Activated CD4-positive, alpha-beta T cell treated with anti-CD3 and anti-CD28 coated beads, Interleukin-2, amount 50 U/mL, for 48 hours (primary cell): ENCODE measurements at places on chromosomes 2 and 18.

DNA sequence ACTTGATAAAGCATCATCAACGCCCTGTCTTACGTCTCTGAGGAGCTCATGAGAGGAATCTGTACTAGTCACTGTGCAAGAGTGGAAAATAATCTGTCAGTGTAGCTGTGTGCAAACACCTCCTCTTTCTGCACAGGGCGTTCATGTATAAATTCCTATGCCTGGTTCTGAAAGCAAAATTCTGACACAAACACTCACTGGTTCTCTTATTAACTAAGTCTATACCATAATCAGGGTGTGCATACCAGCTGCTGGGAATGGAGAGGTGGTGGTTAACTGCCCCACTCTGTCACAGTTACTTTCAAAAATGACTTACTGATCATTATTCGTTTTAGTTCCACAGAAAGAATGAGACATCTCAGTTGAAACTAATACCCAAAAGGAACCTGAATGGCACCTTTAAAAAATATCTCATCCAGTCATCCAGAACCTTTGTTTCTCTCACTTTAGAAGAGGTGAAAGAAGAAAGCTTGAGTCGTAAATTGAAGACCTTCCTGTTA is 35.7 kb downstream of the STK39 start:
- peak; percentile 39 for DNase-seq

DNA sequence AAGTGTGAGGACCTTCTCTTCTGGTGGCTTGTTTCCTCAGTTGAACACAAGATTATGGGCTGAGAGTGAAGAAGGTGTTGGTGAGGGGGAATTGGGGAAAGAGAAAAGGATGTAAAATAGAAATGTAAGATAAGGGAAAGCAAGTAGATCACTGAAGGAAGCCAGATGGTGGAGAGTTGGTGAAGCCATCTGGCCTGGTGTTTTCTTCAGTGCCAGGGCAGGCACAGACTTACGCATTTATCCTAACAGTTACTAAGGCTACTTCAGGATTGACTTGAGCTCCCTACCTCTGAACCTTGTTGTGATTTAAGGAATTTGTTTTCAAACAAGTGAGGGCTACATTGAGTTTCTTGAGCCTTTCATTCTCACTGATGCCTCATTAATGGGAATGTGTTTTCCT is 113.8 kb downstream of the GALNT1 start:
- DNase-seq, result no peak

GRCh38 chr18:75132098-75132870 is 76.7 kb downstream of the PTGR3 start:
- DNase-seq, result no peak

GRCh38 chr2:226873826-226874225 is 38.0 kb downstream of the RHBDD1 start:
- DNase-seq, result peak; percentile 45

GRCh38 chr2:178834086-178834485 is 26.9 kb upstream of the TTN start:
- DNase-seq, result no peak

GRCh38 chr18:52489396-52490306 is 149.7 kb downstream of the DCC start:
- DNase-seq, result no peak

- no peak for DNase-seq
These were observed 156.4 kb upstream of the MMADHC start for GRCh38 chr2:149743842-149744448.

- peak; percentile 43 for DNase-seq
These were observed 182.7 kb downstream of the RPIA start for GRCh38 chr2:88874063-88874657.
